ENCODE measurements at places on chromosomes 12 and 14.

- DNase-seq: no peak
Measured at GRCh38 chr12:75820848-75821578, 210.6 kb downstream of the PHLDA1 start.

DNA sequence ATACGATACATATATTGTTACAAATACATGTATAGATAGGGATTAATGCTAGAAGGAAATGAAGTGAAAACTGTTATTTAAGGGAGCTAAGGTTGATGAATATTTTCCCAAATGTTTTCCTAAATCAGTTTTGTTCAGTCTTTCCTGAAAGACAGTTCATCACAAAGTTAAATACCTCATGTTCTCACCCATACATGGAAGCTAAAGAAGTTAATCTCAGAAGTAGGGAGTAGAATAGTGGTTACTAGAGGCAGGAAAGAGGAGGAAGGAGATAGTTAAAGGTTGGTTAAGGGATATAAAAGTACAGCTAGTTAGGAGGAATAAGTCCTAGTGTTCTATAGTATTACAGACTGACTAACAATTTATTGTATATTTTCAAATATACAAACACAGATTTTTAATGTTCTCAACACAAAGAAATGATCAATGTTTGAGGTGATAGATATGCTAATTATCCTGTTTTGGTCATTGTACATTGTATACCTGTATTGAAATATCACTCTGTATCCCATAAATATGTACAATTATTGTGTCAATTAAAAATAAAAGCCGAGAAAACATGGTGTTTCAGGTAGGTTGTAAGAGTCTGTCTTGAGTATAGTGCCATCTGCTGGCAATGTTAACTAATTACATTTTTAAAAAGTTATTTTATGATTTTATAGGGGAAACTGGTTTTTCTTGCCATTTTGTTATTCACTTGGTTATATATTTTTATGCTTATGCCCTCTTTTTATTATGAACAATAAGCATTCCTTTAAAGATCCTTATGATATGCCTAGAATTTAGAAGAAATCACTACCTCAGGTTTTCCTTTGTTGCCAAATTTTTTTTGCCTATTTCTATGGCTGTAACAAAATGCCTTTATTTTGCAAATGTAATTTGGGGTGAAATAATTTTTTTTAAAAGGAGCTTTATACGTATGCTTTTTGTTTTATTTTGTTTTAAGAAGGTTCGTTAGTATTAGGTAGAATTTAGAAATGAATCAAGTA is 26.9 kb downstream of the ZDHHC17 start:
- DNase-seq: no peak

DNA sequence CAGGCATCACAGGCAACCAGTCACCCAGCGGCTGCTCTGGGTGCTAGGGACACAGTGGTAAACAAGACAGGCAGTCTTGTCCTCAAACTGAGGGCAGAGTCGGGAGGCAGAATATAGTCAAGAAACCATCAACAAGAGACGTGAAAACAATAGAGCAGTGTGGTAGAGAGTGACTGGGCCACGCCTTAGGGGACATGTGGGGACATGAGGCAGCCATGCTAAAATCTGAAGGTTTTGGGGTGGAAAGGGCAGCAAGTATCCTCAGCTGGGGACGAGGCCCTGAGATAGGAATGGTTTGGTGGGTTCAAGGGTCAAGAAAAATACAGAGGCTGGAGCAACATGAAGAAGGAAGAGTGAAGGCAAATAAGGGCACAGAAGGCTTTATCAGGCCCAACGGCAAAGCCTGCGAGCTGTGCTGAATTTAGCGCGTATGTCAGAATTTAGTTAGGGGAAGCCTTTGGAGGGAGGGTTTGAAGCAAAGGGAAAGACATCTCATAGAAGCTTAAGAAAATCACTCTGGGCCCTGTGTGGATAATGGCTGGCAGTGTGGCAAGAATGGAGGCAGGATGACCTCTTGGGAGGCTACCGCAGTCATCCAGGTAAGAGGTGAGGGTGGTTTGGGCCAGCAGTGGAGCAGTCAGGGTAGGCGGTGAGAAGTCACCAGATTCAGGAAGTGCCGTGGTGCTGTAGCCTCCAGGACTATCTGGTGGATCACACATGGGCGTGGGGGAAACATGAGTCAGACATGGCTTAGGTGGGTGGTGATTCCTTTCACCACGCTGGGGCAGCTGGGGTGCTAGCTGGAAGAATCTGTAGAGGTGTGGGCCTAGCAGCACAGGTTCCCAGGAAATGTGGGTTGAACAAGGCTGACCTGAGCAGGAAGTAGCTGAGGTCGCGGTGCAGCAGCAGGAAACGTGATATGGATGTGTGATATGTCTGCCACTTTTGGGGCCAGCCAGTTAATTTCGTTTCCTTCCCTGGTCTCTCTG is 3.0 kb downstream of the EVL start:
- no peak for DNase-seq

- DNase-seq: no peak
Measured at GRCh38 chr14:92552066-92552465, 38.5 kb downstream of the RIN3 start.

DNA sequence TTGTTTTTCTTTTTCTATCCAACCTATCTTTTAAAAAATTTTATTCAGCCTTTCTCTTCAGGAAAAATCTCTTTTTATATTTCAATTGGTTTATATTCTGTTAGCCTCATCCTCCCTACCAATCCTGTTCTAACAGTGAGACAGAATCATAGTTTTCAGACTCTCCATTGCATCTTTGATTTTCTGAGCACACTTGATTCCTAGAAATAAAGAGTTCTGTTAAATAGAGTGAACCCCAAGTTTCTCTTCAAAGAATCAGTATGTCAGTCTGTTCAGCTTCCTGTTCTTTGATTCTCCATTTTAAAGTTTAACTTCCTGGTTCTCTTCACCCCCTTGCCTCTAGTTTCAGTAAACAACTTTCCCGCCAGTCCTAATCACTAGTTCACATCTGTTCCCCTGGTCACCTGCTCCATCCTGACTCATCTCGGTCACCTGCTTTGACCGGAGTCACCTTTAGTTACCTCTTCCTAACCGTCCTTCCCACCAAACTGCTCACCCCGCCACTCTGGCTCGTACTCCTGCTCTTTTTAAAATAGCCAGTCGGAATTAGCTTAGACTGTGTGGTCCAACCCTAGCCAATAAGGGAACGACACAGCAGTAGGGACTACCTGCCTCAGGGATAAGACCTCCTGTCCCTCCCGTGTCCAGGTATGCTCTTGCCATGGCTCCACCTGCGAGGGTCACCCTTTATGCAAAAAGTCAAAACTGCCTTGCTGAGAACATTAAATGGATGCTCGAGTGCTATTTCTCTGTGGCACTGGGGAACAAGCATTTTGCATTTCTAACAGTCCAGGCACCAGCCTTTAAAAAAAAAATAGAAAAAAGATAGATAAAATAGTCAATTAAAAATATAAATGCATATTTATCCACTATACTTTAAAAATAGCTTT is 48.4 kb downstream of the DDX51 start:
- no peak for DNase-seq

DNA sequence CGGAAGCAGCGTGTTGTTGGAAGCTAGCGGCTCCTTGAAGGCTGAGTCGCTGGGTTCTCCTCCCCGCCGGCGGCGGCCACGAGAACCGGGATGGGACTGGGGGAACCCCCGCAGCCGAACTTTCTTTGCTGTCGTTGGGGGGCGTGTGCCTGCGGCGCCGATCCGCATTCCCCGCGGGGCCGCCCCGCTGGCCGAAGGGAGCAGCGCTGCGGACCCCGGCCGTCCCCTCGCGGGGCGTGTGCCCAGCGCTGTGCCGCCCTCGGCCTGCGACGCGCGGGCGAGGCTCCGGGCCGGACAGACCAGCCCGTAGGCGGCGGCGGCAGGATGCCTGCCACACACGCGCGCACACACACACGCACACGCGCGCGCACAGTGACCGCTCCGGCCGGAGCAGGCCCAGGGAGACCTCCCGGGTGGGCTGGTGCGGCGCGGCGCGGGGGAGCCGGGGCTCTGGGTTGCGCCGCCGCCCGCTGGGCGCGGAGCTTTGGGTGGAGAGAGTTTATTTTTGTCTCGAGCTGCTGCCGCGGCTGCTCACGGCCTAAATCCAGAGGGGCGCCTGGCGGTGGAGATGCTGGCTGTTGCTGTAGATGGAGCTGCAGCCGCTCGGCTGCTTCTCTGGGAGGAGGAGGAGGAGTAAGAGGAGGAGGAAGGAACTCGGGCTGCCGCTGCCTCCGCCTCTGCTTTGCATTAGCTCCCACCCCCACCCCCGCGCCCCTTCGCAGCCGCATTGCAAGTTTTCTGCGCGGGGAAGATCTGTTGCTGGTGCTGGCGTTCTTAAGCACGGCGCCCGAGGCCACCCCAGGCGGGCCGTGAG is at the start of gene SAMD4A:
Gene SAMD4A, plus strand, starts transcription at position 719 of the 814 bp plus-strand sequence. CDS start 789 bp downstream, outside the sequence.
- peak; percentile 68 for DNase-seq

DNA sequence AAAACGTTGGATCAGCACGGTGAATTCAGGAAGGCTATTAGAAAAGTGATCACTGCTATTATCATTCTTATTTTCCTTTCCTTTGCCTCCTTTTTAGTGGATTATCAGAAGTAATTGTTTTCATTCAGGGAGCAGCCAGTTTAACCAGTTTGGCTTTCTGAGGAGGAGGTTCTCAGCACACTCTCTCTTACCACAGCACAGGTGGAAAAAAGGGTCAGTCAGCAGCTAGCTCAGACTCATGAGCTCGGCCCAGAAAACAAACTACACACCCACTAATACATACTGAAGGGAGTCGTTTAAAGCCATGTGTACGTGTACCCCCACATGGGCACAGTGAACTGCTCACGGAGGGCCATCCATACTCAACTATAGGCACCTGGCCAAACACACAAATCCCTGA is 23.2 kb upstream of the MAGOHB start:
- no peak for DNase-seq

GRCh38 chr14:84477996-84478395 is 1051.9 kb upstream of the FLRT2 start:
- DNase-seq: no peak

- DNase-seq: no peak
Measured at GRCh38 chr12:40963751-40964150, 224.4 kb upstream of the PDZRN4 start.

DNA sequence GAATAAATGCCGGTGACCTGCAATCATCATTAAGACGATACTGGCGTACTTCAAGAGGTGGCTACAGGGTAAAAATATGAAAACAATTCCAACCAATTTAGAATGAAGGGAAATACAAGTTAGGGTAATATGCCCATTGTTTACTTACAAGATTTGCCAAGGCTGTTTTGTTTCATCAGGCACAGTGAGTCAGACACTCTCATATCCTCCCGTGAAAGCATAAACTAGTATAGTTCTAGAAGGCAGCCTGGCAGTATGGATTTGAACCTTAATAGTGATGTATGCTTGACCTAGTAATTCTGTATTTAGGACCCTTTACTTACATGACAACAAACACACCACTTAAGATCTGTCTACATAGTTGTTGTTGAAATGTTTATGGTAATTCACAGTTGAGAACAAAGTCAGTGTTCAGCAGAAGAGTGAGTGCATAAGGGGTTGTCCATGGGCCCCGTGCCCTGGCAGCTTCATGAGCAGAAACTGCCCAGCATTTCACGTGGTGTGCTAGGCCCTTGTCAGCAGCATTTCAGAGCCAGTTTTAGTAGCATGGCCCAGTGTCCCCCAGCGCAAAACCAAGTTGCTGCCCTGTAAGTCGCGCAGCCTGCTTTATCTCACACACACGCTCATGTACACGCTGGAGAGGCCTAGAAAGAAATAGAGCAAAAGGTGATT is 80.8 kb downstream of the EP400 start:
- no peak for DNase-seq

GRCh38 chr14:69137843-69138535 is 14.9 kb downstream of the DCAF5 start:
- no peak for DNase-seq

GRCh38 chr12:118190266-118190665 is 54.3 kb downstream of the PEBP1 start:
- peak; percentile 56 for DNase-seq

DNA sequence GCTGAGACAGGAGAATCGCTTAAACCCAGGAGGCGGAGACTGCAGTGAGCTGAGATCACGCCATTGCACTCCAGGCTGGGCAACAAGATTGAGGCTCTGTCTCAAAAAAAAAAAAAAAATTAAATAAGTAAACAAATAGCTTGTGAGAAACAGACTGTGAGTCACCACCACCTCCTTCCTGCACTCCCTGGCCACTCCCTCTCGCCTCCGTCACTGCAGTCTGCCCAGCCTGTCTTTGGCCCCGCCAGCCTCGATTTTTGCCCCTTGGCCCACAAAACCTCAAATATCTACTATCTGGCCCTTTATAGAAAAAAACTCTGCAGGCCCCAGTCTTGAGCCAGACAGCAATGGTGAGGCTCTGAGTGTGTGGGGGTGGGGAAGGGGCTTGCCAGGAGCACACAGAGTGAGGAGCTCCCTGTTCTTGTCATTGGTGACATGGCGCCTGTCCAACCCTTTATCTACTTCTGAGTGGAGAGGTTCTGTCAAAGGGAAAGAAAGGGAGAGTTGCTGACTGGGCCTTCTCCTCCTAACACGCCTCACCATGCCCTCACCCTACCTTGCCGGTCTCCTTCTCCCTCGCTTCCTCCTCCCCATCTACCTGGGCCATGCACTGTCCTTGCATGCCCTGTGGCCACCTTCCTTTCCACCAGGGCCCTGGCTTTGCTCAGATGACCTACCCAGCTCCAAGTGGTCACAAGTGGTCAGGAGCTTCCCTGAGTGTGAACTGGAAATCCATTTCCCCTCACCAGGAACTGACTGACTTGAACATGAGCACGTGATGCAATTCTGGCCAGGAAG is 22.1 kb downstream of the LGMN start:
- no peak for DNase-seq

DNA sequence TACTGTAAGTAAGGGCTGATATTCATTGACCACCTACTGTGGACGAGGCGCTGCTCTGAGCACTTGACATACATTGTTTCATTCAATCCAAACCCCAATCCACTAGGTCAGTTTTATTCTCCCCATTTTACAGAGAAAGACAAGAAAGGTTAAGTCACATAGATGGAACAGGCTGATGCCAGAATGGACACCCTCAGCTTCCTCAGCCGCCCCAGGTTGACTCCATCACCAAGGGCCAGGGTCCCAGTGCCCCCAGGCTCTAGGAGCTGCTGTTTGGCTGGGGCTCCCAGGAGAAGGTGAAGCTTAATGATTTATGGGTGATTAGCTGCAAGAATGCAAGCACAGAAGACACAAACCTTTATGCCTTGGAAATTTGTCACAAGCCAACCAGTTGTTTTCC is 671 bp upstream of the AQP2 start:
- DNase-seq: no peak

GRCh38 chr12:22981711-22982110 is 356.7 kb downstream of the ETNK1 start:
- DNase-seq: no peak

All from NCI-H1930 (cell line).